Endothelial cell (in vitro differentiated cells): ENCODE measurements at places on chromosomes 12 and 14. TPM values are rescaled to one million over a fixed set of nuclear protein-coding genes. Genes with fewer than 3 reads are reported as not detected.

- DNase-seq, result no peak
These were observed 7.0 kb downstream of the PYGL start for GRCh38 chr14:50937325-50937724.

DNA sequence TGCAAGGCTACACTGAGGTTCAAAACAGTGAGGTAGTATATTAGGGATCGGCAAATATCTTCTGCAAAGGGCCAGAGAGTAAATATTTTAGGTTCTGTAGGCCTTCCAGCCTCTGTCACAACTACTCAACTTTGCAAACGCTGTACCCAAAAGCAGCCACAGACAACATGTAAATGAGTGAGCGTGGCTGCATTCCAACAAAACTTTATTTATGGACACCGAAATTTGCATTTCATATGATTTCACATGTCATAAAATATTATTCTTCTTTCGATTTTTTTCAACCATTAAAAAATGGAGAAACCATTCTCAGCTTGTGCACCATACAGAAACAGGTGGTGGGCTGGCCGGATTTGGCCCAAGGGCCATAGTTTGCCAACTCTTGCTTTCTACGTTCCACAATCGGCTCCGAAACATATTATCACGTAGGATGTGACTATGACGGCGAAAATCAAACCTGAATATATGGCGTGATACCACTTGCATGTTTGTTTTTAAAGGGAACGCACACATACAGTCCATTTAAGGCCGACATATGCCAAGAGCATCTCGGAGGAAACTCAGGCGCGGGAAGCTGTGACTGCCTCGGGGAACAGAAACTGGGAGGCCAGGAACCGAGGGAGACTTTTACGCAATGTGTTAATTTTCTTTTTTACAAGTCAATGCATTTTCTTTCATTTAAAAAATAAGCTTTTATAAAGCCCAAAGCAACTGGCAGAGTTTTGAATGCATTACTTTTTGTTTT, 7.1 kb downstream of the NCOR2 start:
- no peak for DNase-seq

- DNase-seq, result no peak
These were observed 45.4 kb upstream of the TMED10 start for GRCh38 chr14:75221797-75222196.

RHEBL1 gene
- total RNA-seq, result 3.2 TPM

- no peak for DNase-seq
These were observed 178.0 kb upstream of the FKBP4 start for GRCh38 chr12:2616763-2617162.

DNA sequence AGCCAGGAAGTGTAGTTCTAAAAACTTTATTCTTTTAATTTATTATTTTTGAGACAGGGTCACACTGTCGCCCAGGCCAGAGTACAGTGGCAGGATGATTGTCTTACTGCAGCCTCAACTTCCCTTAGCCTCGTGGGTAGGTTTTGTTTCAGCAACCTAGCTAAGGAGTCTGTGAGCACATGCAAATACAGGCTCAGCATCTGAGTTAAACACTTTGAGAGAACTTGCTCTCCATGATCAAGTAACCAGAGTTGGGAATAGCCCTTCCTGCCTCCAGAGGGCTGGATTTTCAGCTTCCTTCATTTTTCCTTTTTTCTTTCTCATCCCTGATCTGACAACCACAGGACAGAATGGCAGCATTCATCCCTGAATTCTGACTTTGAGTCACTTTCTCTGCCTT, 871.3 kb downstream of the GALC start:
- no peak for DNase-seq

- no peak for DNase-seq
These were observed 7.4 kb downstream of the CLEC14A start for GRCh38 chr14:38248321-38249028.
